Thyroid gland (tissue), 4 donors: ENCODE measurements at places on chromosomes 1 and 21. TPM values are rescaled to one million over a fixed set of nuclear protein-coding genes. Genes with fewer than 3 reads are reported as not detected.

The UBL4B gene
- not detected for total RNA-seq

DNA sequence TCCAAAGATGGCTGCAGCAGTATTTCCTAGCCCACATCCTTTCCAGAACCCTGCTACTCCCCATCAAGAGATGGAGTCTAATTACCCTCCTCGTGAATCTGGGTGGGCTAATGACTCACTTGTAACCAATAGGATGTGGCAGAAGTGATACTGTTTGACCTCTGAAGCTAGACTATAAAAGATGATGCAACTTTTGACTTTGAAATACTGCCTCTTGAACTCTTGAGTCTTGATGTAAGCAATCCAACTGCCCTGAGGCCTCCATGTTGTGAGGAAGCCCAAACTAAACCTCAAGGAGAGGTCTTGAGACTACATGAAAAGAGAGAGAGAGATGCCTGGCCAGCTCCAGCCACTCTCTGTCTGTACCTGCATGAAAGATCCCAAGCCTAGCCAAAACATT lies 29.5 kb downstream of the LMO4 start:
- no peak for DNase-seq

DNA sequence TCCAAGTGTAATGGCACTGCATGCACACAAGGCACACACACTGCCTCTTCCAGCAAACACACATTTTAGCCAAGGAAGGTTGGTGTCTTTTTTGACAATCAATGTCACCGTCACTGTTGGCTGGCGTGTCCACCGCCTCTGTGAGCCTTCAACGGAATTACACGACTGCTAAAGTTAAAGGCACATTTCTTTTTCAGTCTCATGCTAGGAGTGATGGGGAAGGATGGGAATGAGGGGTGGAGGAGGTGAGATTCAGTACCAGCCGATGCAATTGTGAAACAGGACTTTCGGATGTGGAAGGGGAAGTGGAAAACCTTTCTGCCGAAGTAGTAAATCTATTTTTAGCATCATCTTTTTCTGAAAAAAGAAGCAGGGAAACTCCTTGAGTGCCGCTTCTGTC lies 1.4 kb downstream of the ELAVL4 start:
- DNase-seq = no peak

DNA sequence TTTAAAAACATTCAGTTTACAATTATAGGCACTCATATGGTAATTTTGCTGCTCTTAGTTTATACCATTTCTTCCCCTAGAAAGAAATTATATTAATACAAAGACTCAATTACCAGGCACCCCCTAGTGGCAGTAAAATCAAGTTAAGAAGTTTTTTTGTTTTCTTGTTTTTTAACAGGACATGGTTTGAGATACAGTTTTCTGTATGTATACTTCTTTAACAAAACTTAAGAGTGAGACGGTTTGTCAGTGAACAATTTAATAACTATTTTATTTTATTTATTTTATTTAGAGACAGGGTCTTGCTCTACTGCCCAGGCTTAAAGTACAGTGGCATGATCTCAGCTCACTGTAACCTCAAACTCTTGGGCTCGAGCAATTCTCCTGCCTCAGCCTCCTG lies 224.6 kb downstream of the FAF1 start:
- no peak for DNase-seq

DNA sequence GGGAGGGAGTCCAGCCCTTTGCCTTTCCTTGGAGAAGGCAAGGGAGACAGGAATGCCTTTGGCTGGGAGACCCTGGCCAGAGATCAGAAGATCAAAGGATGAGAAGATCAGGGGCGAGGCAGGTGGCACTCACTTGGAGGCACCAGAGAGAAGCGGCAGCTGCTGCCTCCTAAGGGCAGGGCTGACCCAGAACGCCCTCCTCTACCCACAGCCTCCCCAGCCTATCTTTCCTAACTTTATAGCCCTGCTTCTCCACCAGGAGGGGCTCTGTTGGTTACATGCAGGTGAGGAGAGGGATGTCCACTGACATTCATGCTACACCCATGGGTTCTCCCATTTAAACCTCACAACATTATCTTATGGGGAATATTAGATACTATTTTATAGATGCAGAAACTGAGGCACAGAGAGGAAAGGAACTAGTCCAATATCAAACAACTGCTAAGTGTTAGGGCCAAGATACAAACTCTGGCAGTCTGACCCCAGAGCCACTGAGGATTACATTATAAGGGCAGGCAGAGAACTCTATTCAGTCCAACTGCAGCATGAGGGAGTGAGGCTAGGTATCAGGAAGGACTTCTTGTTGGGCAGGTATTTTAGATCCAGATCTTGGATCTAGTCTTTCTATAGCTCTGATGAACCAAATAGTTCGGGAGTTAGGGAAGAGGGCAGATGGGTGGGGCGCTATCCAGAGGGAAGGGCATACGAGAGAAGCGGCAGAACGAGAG lies 19.9 kb downstream of the LGR6 start:
- DNase-seq = no peak

DNA sequence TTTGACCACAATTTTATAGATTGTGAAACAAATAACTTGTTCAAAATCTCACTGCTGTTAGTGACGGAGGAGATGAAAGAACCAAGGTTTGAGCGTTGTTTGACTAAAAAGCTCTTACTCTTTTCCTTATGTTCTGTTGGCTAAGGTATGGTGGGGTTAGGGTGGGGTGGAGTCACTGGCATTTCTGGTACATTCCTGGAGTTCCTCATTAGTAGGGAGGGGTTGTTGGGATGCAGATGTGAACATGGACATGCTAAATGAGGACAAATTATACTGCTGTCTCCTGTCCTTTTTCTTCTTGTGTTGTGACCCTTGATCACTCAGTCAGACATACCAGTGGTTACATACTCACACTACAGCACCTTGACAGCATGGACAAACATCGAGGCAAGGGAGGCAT lies 26.2 kb upstream of the CD1D start:
- DNase-seq = no peak

The SYNC gene
- 13.7 TPM for total RNA-seq
